ENCODE measurements at places on chromosomes 11 and 22.

DNA sequence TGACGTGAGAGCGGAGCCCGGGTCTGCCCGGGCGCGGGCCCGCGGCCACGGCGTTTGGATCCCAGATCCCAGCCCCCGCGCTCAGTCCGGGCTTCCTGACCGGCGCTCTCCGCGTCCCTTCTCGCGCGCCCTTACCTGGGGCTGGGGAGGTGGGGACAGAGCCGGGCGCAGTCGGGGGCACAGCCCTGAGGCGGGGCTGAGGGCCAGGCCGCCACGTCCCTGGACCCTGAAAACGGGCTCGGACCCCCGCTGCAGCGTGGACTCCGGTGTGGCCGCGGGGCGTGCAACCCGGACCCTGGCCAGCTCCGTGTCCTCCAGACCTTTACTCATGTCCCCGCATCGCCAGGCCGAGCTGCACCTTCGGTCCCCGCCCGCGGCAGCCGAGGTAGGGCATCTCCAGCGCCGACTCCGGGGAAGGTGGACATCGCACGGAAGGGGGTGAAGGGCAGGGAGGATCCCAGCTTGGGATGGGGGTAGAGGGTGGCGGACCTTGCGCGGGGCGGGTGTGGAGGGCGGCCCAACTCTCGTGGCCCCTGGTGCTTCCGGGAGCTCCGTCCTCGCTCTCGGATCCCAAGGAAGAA lies 9.9 kb upstream of the AIFM3 start:
- DNase-seq, result no peak

DNA sequence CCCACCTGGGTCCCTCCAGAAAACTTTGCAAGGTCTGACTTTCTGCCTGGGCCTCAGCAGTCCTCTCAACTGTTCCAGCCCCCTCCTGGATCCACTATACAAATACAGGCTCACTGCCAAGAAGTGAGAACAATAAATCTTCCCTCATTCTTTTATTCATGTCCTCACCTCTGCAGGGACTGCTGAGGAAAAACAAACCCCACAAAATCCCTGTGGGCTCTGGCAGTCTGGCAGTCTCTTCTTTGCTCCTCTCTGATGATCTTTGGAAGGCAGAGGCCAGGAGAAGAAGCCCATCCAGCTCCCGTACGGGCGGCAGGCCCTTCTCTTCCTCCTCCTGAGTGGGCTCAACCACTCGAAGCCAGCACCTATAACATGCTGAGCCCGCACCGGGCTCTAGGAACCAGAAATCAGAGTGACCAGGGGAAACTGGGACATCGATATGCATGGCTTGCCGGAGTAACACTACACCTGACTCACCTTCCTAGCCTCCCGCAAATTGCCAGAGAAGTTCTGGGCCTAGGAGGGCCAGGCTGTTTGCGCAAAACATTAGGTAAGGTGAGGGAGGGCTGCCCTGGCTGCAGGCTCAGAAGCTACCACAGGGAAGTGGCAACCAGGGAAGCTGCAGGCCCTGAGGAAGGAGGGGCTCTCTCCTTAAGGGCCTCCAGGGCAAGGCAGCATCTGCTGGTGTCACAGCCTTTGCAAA lies 24.2 kb downstream of the TMPRSS5 start:
- DNase-seq, result no peak

DNA sequence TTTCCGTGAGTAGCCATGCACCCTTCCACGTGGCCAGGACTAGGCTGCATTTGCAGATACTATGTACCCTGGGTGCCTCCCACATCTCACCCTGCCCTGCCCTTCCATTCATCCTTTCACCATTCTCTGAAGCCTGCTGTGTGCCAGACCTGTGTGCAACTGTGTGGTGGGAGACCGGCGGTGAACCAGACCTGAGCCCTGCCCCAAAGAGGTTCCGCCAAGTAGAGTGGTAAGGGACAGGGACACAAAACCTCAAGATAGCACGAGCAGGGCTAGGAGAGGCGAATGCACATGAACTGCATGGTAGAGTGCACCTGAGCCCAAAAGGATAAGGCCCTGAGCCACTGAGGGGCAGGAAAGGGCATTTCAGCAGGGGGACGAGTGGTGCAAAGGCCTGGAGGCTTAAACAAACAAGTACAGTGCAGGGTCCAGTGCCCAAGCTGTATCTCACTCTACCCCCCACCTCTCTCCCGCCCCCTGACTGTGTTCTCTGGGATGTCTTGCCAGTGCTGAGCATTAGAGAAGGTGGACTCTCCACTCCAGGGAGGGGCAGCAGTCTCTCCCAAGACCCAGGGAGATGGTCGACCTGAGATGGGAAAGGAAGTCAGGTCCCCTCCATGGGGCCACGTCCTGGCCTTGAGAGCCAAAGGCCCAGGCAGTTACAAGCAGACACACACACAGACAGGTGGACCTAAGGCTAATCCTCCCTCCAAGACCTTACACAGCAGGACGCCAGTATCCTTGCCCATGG lies 14.1 kb upstream of the ARAP1 start:
- DNase-seq, result no peak

- DNase-seq, result no peak
Measured at GRCh38 chr11:114377612-114378267, 22.6 kb downstream of the C11orf71 start.

DNA sequence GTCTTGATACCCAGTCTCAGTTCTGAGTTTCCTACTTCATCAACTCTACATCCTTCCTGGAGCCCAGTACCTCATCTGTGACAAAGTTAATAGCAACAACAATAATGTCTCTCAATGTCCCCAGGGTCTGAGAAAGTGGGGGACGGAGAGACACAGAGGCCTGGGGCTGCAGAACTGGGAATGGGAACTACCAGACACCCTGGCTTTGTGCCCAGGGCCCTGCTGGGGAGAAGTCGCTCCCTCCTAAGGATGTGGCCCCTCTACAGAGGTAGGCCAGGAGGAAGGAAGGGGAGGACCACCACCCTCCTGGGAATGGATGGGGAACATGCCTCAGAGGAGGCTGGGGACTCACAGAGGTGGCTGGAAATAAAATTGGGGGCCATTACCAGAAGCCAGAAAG lies 5.5 kb downstream of the PRG3 start:
- DNase-seq, result no peak

DNA sequence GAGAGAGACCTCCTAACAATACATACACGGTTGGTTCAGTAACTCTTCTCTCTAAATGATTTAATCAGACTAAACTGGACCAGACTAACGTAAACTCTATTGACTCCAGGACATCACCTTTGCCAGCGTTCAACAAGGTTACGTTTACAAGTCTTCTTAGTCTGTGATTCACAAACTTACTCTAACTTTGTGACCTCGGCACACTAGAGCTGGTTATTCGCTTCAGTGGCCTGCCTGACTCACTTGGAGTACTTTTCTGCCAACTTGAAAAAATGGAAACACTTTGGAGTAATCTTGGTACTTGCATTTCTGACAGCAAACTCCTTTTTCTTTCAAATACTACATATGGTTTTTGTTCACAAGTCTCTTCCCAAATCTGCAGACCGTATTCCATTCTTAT lies 26.2 kb downstream of the MTMR2 start:
- DNase-seq, result no peak

DNA sequence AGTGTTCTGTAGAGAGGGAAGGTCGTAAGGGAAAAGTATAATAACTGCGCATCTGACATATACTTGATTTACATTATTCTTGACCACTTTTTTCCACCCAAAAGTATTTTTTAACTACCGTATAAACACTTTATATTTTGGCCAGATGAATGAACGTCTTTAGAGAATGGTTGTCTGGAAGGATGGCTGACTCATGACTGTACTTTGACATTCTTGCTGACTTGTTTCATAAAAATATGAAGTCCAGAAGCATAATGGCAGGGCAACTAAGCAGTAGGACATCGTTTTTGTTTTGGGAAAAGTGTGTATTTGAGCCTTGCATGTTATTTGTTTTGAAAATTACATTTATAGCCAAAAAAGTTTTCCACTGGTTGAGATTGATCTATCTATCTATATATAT lies 110.0 kb downstream of the OSBP2 start:
- no peak for DNase-seq

GRCh38 chr11:47437746-47438418 lies 11.1 kb downstream of the RAPSN start:
- no peak for DNase-seq

- DNase-seq, result no peak
Measured at GRCh38 chr11:119726585-119727522, 2.1 kb downstream of the NECTIN1 start.

- no peak for DNase-seq
Measured at GRCh38 chr11:36305047-36305446, 9.0 kb downstream of the PRR5L start.

GRCh38 chr11:7573558-7574296 lies 59.9 kb downstream of the PPFIBP2 start:
- DNase-seq, result no peak

GRCh38 chr22:46424496-46424895 lies 89.0 kb downstream of the TRMU start:
- no peak for DNase-seq

Data from stimulated activated CD8-positive, alpha-beta memory T cell treated with anti-CD3 and anti-CD28 coated beads, Interleukin-4, amount 100 ng/mL, for 4 hours (primary cell).